ENCODE measurements at places on chromosomes 2 and 18.

DNA sequence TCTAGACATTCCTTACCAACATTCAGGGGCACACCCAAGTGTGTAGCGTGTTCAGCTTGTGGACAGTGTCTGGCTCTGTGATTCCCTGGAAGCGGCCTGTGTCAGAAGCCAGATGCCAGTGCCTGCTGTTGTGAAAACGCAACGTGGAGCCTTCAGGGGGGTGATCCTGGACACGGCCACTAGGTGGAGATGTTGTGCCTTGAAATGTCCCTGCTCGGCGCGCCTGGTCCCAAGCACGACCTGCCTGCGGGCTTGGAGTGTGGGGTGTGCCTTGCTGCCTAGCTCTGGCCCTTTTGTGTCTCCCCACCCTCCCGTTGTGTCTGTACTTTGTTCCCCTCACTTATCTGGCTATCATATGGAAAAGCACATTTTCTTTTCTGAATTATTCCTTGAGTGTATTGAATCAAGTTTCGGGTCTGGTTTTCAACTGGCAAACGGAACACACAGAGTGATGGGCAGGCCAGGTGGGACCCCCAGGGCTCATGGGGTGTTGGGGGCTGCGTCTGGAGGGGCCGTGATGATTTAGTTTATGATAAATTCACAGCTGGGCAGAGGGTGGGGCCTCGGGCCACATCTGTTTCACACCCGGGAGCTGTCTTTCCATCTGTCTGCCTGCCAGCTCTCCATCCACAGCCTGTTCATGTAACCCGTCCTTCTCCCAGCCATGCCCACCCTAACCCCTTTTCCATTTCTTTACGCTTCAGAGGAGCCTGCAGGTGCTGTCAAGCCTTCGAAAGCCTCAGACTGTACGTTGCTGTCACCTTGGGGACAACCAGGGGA, 95.5 kb downstream of the DYSF start:
- DNase-seq: no peak

- no peak for DNase-seq
Observed at GRCh38 chr2:142843731-142844130, 33.7 kb upstream of the KYNU start.

GRCh38 chr2:219444566-219445091, 10.0 kb downstream of the SPEG start:
- DNase-seq: no peak

- DNase-seq: no peak
Observed at GRCh38 chr2:100268986-100269385, 53.3 kb downstream of the LONRF2 start.

DNA sequence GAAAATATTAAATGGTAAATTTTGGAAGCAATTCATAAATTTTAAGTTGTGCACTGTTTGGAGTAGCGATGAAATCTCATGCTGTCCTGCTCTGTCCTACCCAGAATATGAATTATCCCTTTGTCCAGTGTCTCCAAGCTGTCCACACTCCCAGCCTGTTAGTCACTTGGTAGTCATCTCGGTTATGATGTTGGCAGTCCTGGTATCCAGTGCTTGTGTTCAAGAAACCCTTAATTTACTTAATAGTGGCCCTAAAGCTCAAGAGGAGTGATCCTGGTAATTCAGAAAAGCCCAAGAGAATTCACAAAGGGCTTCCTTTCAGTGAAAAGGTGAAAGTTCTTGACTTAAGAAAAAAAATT, 71.8 kb upstream of the STAM2 start:
- no peak for DNase-seq

GRCh38 chr18:6566338-6566911, 151.7 kb upstream of the L3MBTL4 start:
- no peak for DNase-seq

DNA sequence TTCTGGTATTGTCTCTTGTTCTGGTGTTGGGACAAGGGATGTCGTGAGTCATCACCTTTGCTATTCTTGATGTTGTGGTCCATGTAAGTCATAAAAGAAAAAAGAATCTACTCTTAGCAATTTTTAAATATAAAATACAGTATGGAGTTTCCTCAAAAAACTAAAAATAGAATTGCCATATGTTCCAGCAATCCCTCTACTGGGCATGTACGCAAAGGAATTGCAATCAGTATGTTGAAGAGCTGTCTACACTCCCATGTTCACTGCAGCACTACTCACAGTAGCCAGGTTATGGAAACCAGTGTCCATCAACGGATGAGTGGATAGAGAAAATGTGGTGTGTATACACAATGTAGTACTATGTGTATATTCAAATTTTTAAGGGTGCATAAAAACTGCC, 10.9 kb upstream of the GNAL start:
- no peak for DNase-seq

- DNase-seq: no peak
Observed at GRCh38 chr18:69889009-69889408, 58.7 kb downstream of the CD226 start.

GRCh38 chr2:118047380-118047826, 33.5 kb upstream of the CCDC93 start:
- DNase-seq: peak; percentile 44

GRCh38 chr18:62883937-62884735, 168.8 kb downstream of the PHLPP1 start:
- DNase-seq: no peak

GRCh38 chr2:201986463-201986735, 47.3 kb upstream of the FZD7 start:
- DNase-seq: no peak

DNA sequence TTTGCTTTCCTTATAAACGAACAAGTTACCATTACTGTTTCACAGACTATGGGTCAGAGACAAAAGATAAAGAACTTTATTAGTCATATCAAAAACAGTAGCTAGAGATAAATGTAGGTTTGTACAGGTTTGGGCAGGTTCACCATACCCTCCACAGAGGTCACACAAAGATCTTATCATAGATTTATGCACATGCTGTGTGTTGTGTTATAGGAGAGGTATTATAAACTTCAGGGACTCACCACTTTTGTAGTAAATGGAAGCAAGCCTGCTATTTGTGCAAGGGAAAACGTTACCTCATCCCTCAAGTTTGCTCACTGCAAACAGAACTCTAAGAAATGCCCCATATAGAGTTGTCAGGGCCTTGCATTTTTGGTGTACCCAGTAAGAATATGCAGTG, 584.5 kb upstream of the LRRTM1 start:
- DNase-seq: no peak

DNA sequence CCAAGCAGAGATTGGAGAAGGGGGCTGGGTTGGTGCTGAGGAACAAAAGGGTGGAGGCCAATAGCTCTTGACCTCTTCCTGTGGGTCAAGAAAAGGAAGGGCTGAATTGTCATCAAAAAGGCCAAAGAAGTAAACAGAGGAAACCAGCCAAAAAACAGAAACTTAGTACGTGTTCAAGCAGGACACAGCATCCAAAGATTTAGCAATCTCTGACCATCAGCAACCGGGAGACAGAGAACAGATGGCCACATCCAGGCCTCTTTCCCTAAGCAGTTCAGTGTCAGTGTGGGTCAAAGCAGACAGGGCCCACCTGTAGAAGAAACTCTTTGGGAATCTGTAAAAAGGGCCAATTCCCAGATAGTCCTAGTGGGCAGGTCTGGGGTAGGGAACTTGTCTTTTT, 2.9 kb downstream of the DNPEP start:
- no peak for DNase-seq

- no peak for DNase-seq
Observed at GRCh38 chr2:106572541-106573450, 85.6 kb downstream of the CD8B2 start.

DNA sequence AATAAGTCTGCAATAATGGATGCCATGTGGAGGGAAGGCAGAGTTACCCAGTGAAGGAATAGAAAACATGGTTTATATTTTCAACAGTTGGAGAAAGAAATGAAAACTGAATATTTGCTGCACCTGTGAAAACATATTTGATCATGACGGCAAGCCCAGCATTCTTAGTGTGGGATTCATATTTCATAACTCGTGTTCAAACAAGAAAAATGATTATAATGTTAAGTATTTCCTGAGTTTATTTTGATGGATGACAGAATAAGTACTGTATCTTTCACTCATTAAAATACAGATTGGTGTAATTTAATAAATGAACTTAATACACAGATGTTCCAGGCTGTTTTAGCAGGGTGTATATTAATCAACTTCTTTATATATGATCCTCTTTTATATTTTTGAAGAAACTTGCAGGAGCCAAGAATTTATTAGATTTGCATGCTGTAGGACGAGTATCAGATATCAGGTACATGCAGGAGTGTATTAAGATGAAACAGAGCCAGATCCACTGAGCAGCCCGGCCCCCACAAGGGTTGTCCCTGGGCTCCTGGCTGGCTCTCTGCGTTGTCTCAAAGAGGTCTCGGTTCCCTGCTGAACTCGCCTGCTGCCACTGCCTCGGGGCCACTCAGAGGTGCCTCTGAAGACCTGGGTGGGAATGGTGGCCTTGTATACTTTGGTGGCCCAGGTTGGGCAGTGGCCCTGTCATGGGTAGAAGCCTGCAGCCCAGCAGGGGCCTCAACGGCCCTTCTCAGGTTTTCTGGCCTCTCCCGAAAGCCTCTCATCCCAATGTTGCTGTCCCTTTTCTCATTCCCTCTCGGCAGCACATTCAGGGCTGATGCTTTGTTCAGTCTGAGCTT, 95.0 kb upstream of the LDAH start:
- no peak for DNase-seq

DNA sequence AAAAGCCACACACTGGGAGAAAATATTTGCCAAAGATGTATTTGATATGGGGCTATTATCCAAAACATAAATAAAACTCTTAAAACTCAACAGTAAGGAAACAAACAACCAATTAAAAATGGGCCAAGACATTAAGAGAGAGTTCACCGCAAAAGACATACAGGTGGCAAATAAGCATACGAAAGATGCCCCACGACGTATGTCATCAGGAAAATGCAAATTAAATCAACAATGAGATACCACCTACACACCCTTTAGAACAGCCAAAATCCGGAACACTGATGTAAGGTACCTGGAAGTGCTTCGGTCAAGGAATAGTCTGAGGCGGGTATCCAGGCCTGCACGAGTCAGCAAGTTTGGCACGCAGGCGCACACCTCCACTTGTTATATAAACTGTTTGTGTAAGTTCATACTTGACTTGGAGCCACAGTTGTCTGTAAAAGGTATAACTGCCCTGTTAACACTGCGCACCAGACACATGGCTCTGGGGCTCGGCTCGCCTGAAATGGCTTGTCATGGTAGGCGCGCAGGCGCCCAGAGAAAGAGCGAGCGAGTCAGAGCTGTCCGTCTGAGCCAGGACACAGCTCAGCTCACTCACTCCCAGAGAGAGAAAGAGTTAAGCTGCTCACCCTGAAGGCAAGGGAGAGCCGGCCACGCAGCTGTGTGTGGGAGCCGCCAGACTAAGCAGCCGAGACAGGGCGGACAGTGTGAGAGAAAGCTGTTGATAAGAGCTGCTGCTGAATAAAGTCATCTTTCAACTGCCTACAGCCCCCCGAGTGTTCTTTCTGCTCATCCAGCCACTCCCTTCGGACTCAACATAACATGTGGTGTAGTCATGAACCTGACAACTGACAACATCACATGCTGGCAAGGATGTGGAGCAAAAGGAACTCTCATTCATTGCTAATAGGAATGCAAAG, 87.3 kb downstream of the HNRNPLL start:
- DNase-seq: no peak

- no peak for DNase-seq
Observed at GRCh38 chr2:56753182-56753581, 569.4 kb downstream of the CCDC85A start.

DNA sequence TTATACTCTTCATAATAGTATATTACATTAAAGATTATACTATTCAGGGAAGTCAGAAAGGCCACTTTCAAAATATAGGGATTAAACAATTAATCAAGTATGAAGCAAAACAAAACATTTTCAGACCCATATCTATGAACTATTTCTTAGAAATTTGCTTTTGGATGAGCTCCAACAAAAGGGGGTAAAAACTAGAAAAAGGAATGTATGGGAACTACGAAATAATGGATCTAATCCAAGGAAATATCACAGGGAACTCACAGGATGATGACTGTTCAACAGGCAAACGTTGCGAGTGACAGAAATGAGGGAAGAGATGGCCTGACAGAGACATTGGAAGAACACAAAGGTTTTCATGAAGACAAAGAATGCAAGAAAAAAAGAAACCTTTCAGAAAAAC, 27.9 kb downstream of the G6PC2 start:
- no peak for DNase-seq

DNA sequence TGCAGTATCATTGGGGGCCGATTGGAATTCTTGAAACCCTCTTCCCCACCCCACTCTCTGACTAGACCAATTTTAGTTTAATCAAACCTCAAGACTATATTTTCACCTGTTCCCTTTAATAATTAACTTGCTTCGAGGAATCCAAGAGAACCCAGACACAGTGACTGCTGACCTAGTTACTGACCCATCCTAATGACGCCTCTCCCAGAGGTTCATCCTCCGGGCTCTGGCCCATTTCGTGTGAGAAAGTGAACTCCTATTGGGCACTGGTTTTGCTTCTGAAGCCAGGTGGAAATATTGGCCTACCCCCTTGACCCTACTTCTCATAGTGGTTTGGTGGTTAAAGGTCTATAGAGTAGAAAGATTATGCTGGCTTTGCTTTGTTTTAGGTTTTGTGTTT, 39.9 kb downstream of the RPL37A start:
- DNase-seq: no peak

DNA sequence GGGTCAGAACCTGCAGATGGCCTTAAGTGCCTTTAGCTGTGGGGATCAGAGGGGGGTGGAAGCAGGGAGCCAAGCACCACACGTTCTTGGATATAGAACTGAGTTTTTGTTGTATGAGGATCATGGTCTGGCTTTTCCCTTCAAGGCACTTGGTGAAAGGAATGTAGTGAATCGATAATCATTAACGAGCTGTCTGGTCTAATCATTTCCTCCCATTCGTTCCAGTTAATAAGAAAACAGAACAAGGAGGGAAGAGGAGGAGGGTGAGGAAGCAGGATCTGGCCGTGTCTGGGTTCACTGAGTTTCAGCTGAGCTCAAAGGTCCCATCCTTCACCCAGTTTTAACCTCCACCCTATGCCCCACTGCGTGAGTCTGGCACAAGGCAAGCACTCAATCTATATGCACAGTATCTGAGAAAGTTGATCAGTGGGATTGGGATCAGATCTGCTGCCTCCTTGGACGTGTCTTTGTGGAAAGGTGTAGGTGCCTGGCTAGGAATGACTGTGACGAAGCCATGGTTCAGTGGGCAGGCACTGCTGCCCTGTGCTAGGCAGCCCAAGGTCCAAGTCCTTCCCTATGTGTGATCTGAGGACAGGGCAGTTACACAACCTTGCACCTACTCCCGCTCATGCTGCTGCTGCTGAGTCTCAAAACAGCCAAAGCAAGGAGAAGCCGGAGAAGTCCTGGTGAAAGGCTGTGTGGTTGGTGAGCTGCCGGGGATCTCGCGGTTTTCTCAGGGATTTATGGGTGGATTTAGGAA, 54.8 kb downstream of the GALNT14 start:
- DNase-seq: no peak

GRCh38 chr2:67456428-67456827, 59.3 kb downstream of the ETAA1 start:
- no peak for DNase-seq

DNA sequence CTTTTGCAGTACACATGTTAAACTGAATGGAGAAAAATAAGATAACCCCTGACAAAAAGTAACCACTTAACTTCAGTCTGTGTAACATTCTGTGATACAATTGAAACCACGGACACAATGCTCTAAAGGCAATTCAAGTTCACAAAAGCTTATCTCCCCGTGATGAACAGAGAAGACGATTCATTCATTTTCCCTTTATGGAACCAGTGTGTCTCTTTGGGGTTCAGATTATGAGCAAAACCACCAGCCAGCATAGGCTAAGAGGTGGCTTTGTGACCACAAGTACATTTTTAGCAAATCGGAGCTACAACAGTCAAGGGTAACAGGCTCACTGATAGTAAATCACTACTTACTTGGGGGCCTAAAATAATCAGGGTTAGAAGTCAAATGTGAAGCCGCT, 120.6 kb upstream of the SMAD7 start:
- DNase-seq: no peak

Data from HS-5 (cell line).